ENCODE measurements at places on chromosomes 1 and 21. TPM values are rescaled to one million over a fixed set of nuclear protein-coding genes. Genes with fewer than 3 reads are reported as not detected.

CD101 gene
- under 0.01 TPM for total RNA-seq

ELAPOR1 gene
- 0.64 TPM for total RNA-seq

IL20 gene
- 0.86 TPM for total RNA-seq

PYHIN1 gene
- total RNA-seq = not detected

CLCA2 gene
- 0.43 TPM for total RNA-seq

CSMD2 gene
- total RNA-seq = 3.0 TPM

S100A2 gene
- total RNA-seq = 2.2 TPM

KIRREL1 gene
- 120 TPM for total RNA-seq

HSPA6 gene
- total RNA-seq = under 0.01 TPM

TRIM17 gene
- 0.43 TPM for total RNA-seq

FCAMR gene
- not detected for total RNA-seq

GSTM2 gene
- 16.8 TPM for total RNA-seq

RXRG gene
- total RNA-seq = not detected

OR2T35 gene
- not detected for total RNA-seq

CLCA1 gene
- under 0.01 TPM for total RNA-seq

KCNK2 gene
- total RNA-seq = 18.7 TPM

APCS gene
- total RNA-seq = not detected

AUNIP gene
- 3.5 TPM for total RNA-seq

SYNC gene
- total RNA-seq = 56.0 TPM

SEMA4A gene
- 0.43 TPM for total RNA-seq

BEST4 gene
- not detected for total RNA-seq

KLF17 gene
- under 0.01 TPM for total RNA-seq

RGS7 gene
- under 0.01 TPM for total RNA-seq

OR2T33 gene
- not detected for total RNA-seq

CELA2A gene
- not detected for total RNA-seq

OR2W3 gene
- total RNA-seq = 0.97 TPM

ECM1 gene
- total RNA-seq = 24.5 TPM

ANGPTL3 gene
- total RNA-seq = not detected

ITGB2 gene
- total RNA-seq = 0.43 TPM

ZSWIM5 gene
- total RNA-seq = 2.3 TPM

ITPKB gene
- 2.6 TPM for total RNA-seq

CCDC185 gene
- not detected for total RNA-seq

RAB42 gene
- 3.9 TPM for total RNA-seq

EPS8L3 gene
- not detected for total RNA-seq

SEMA6C gene
- total RNA-seq = 0.86 TPM

SPRR5 gene
- total RNA-seq = not detected

SLC50A1 gene
- 52.5 TPM for total RNA-seq

NUF2 gene
- 17.7 TPM for total RNA-seq

BMP8A gene
- total RNA-seq = 1.7 TPM

APP gene
- 376 TPM for total RNA-seq

AVPR1B gene
- not detected for total RNA-seq

KMO gene
- not detected for total RNA-seq

PIGP gene
- total RNA-seq = 11.2 TPM

CFAP74 gene
- total RNA-seq = not detected

CSDE1 gene
- 419 TPM for total RNA-seq

ROR1 gene
- total RNA-seq = 10.3 TPM

TXLNA gene
- total RNA-seq = 105 TPM

IGFN1 gene
- under 0.01 TPM for total RNA-seq

FAM78B gene
- total RNA-seq = not detected

Measured in fibroblast of villous mesenchyme (primary cell).